ENCODE measurements at places on chromosomes 7 and 10.

DNA sequence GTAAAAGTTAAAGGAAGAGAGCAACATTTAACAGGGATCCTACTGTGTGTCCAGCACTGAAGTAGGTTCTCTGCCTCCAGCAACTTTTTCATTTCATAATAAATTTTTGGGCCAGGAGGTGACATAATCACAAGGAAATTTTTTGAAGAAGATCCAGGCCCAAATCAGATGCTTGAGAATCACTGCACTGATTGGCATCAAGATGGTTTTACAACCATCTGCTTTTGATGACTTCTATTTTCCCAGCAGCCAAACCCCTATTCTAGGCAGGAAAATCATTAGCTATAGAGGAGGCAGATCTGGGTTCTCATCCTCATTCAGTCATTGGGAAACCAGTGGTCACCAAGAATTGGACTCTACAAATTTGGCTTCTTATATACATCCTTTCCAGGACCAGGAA, 79.0 kb downstream of the ARL4A start:
- DNase-seq: no peak

GRCh38 chr7:45157653-45158401, at the start of gene RAMP3:
RAMP3 (plus strand) TSS chr7:45157791; CDS start chr7:45157829, 38 bp downstream.
- no peak for DNase-seq

DNA sequence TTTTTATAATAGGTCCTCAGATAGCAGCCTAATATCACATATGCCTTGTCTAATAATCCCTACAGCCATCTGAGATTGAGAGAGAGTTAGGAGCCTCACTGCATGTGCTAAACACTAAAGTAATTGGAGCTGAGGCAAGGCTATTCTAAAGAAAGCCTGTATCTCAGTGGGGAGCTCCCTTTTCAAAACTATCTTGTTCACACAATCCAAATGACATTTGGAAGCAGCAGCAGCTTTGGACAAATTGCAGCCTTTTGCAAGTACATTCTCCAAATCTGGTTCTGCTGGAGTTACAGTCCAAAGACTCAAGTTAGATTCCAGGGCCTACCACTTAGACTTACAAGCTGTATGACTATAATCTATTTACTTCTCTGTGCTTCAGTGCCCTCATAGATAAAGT, 104.5 kb downstream of the MACC1 start:
- no peak for DNase-seq

GRCh38 chr7:140044251-140044650, 18.5 kb downstream of the PARP12 start:
- DNase-seq: no peak

DNA sequence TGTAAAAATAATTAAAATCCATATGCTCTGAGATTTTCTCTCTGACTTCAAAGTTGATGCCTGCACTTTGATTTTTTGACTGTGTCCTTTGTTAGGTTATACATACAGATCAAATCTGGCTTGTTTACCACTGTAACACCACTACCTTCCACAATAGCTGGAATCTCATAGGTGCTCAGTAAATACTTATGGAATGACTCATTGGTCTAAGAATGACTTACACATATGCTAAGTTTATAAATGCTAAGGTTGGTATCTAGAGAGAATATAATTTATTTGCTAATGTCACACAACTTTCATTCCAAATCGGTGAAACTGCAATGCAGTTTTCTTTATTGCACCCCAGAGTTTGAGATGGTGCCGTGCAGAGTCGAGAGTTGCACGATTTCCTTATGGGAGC, 578.5 kb downstream of the SH2D4B start:
- DNase-seq: no peak

DNA sequence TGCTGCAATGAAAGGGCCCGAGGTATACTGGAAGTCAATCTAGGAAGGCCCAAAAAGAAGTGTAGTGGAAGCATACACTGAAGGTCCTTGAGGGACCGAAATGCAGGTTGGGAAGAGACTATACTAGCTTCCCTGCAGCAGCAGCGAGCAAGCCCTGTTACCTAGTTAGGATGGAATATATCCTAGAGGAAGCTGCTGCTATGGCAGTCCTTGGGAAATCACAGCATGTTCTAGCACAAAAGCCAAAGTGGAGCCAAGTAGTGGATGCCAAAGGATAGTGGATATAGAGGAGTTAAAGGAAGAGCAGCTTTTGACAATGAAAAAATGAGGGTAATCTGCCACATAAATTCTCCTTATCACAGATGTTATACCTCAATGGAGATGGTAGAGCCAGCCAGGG, 123.8 kb upstream of the STARD3NL start:
- DNase-seq: no peak

- no peak for DNase-seq
These were observed 70.1 kb downstream of the PTPRN2 start for GRCh38 chr7:158517571-158517970.

DNA sequence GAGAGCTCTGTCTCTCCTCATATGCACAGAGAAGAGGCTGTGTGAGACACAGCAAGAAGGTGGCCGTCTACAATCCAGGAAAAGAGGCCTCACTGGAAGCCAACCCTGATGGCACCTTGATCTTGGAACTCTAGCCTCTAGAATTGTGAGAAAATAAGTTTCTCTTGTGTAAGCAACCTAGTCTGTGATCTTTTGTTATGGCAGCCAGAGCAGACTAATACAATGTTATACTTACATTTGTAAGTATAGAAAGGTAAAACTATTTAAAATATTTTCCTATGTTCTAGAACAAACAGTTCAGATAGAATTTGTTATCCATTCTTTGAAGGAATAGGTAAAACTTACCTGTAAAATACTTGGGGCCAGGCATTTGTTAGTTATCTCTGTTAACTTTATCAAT, 53.3 kb downstream of the LRMDA start:
- no peak for DNase-seq

DNA sequence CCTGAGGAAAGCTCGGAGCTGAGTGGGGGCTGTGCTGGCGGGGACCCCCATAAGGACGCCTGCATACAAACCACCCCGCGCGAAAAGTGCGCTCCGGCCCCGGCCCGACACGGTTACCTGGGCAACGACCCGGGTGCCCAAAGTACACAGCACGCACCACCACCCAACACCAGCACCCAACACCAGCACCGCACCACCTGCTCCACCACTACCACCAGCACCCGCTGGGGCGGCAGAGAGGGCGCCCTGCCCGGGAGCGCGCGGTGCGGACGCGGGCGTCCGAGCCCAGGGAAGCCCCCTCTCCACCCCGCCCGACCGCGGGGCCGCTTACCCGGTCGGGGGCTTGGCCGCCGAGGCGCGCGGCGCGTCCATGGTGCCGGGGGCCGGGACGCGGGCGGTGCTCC, 345 bp downstream of the COBL start:
- no peak for DNase-seq

- no peak for DNase-seq
These were observed 97.0 kb upstream of the RET start for GRCh38 chr10:42979721-42980467.

DNA sequence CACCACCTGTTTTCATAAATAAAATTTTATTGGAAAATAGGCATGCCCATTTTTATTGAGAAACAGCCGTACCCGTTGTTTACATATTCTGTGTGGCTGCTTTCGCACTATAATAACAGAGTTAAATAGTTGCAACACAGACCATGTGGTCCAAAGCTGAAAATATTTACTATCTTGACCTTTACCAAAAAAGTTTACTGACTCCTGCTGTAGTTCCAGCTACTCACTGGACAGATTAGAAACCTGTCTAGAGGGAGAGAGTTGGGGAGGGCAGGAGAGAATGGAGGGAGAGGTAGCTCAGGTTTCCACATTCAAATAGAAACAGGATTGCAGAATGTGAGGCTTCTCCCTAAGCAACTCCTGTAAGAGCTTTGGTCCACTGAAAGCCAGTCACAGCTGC, 55.1 kb upstream of the GLCCI1 start:
- no peak for DNase-seq

DNA sequence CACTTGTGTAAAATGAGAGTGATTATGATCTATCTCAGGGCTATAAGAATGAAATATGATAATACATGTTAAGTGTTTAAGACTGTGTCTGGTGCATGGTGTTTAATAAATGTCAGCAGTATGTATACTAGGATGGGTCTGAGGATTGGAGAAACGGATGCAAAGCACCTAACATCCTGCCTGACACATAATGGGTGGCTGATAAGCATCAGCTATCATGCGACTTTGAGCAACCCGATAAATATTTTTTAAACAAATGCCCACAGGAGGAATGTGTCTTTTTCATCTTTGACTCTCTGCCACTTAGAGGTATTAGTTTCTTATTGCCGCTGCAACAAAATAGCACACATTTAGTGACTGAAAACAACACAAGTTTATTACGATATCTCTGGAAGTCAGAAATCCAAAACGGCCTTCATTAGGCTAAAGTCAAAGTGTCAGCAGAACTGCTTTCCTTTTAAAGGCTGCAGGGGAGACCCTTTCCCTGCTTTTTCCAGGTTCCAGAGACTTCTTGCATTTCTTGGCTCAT, 93.2 kb upstream of the ARHGAP21 start:
- no peak for DNase-seq

GRCh38 chr7:37993060-37993501, 72.6 kb downstream of the EPDR1 start:
- no peak for DNase-seq

- no peak for DNase-seq
These were observed 393 bp downstream of the ZNF467 start for GRCh38 chr7:149772956-149773434.

DNA sequence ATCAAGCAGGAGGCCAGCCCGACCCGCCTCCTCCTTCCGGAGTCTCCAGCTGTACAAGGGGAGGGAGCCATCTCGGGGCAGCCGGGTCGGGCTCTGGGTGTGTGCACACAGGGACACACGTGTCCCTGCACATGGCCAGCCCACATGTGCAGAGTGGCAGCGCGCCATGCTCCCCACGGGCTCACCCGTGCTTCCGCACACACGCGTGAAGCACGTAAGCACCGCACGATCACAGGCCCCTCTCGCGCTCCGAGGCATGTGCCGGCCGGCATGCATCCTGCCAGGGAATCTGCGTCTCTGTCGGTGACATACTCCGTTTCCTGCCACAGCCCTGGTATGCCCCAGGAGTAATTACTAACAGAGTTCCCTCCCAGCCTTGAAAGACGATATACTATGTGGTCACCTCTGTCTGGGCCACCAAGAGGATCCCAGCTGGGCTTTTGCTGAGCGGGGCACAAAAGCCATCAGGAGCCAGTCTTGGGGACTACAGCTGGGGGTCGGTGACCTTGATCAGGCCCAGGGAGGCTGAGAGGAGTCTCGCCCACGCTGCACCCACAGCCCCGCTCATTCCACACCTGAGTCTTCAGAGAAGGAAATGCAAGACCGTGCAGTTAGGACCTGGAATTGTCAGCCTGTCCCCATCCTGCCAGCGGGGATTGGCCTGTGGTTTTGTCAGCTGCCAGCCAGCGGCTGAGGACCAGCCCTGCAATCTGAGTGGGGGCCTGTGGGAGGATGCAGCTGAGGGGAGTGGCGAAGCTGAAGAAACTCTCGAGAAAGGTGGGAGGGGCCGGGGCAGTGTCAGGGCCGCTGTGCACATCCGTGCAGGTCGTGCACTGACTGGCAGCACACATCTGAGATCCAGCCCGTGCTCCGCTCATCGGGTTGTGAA, 11.0 kb upstream of the LFNG start:
- peak; percentile 75 for DNase-seq

DNA sequence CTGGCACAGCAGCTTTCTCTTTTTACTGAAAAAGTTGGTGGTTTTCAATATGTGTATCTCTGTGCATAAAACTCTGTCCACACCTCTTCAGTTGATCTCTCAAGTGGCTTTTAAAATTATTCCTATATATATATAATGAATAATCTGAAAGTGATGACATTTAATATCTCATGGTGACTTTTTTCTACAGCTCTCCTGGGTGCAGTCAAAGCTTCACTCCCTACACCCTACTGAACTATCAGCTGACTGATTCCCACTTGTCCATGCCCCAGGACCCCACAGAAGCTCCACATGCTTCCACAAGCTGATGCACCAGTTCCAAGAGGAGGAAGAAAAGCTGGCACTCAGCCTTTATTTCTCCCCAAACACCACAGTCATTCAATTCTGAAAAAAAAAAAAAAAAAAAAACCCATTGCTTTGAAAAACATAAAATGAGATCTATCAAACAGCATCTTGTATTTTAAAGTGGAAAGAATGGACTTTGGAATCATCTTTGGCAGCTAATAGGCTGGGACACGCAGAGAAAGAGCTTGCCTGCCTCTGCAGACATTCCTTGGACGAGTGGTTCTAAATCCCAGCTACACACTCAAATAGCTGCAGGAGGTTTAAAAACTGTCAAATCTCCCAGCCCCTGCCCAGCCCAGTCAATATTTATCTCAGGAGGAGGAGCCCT, 75.3 kb upstream of the GDF10 start:
- no peak for DNase-seq

GRCh38 chr7:7732621-7733281, 14.3 kb upstream of the RPA3 start:
- no peak for DNase-seq

- DNase-seq: no peak
These were observed 73.9 kb downstream of the GRID1 start for GRCh38 chr10:86292462-86293395.

DNA sequence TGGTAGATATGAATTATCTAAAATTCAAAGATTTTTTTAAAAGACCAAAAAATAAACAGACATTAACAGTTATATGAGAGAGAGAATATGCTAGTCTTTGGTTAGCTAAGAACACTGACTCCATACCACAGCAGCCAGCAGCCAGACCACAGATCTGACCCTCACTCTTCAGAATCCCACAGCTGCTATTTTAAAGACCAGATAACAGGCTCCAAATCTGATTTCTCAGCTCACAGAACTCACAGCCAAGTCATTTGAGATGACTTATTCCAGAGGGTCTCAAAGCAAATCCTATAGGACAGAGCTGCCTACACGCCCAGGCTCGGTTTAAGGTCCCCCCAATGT, 20.4 kb downstream of the NUDCD3 start:
- no peak for DNase-seq

DNA sequence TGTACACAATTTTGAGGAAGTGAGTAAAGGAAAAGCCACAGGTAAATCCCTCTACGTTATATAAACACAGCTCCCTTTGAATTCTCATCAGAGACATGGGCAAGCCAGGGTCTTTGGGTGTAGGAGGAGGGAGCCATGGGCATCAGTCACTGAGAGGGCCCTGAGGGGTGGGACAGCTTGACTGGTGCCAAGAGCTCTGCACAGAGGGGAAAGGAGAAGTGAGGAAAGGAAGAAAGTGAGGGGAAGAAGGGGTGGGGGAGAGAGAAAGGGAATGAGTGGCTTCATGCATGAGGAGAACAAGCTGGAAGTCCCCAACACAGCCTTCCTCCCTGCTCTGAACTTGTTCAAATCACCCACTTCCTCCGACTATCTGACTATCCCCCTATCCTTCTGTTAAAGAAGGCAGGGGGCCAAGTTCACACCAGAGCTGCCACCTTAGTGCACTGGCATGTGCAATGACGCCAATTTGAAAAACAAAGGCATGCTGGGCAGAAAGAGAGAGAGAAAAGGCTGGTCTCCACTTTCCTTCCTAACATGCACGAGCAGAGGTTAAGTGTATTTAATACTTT, 16.4 kb upstream of the RNF148 start:
- no peak for DNase-seq

GRCh38 chr10:122417667-122418066, 36.8 kb upstream of the ARMS2 start:
- DNase-seq: no peak

Data from activated naive CD4-positive, alpha-beta T cell (primary cell).